HAP-1 (cell line): ENCODE measurements at places on chromosomes 13 and 19.
A peak's percentile ranks its signal among the peaks of the same experiment; 100 is the strongest.

DNA sequence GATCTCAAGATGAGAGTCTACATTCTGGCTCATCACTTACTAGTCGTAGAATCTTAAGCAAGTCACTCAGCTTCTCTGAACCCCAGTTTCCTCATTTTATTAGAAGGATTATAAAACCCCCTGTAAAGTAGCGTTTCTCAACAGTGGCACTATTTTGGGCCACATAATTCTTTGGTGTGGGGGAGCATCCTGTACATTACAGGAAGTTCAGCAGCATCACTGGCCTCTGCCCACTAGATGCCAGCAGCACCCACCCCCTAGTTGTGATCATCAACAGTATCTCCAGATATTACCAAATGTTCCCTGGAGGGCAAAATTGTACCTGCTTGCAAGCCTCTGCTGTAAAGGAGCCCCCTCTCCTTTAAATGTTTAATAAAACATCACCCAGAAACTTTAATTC, 22.6 kb downstream of the STARD13 start:
- DNase-seq, result no peak

DNA sequence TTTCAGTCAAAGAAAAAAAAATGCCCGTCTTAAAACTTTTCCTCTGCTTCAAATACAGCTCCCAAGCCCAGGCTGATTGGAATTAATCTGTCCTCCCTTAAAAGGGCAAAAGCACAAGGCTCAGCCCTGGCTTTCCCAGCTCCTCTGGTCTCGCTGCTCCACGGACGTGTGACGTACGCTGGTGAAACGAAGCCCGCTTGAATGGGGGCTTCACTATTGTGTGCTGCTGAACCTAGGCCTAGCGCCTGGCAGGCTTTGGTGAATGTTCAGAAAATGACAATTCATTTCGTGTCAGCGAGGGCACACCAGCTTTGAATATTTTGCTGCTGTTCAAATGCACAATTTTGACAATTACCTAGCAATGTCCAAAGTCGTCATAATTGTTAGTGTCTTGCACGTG, 615 bp upstream of the ZNF135 start:
- no peak for DNase-seq

GRCh38 chr13:28825379-28825778, 5.2 kb downstream of the MTUS2 start:
- DNase-seq, result no peak

- DNase-seq, result no peak
Observed at GRCh38 chr13:27026396-27026795, 145.2 kb downstream of the USP12 start.

DNA sequence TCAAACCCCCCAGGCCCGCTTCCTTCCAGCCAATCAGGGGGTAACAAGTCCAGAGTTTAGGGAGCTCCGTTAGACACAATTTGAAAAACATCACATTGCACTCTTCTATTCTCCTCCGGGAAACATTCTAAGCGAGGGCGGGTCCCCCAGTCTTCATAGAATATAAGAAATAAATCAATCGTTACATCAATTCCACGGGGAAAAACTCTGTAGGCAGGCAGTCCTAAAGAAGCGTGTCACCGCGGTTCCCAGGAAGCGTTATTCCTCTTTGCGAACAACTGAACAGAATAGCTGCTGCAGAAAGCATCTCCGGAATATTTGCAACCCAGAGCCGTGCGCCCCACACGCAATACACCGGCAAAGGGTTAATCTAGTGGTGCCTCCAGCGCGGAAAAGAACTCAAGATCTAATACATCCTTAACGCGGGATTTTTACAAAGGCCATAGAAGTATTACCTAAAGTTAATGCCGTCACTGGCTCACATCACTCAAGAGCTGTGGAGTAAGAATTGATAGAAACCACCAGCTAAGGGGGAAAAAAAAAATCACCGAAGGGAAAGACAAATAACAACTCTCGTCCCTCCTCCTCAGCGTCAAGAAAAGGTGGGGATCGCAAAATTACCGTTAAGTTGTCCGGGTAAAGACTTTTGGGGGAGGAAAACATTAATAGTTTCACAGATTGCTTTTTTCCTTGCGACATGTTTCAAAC, 65.1 kb downstream of the KCNRG start:
- DNase-seq, result peak; percentile 35

GRCh38 chr19:1340681-1341469, 42.8 kb upstream of the NDUFS7 start:
- no peak for DNase-seq

DNA sequence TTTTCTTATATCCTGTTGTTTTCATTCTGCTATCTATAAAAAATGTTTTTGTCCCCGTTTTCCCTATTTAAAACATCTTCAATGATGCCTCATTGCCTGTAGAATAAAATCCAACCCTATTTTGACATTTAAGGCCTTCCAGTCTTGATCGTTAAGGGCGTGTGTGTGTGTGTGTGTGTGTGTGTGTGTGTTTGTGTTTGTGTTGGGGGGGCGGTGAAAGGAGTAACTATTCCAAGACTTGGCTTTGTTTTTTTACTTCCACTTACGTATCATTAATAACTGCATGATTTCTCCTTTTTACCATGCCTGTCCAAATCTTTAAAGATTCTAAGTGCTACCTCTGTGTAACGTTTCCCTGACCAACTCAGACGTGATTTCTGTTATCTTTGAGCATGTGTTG, 784 bp downstream of the PIBF1 start:
- DNase-seq, result peak; percentile 18

DNA sequence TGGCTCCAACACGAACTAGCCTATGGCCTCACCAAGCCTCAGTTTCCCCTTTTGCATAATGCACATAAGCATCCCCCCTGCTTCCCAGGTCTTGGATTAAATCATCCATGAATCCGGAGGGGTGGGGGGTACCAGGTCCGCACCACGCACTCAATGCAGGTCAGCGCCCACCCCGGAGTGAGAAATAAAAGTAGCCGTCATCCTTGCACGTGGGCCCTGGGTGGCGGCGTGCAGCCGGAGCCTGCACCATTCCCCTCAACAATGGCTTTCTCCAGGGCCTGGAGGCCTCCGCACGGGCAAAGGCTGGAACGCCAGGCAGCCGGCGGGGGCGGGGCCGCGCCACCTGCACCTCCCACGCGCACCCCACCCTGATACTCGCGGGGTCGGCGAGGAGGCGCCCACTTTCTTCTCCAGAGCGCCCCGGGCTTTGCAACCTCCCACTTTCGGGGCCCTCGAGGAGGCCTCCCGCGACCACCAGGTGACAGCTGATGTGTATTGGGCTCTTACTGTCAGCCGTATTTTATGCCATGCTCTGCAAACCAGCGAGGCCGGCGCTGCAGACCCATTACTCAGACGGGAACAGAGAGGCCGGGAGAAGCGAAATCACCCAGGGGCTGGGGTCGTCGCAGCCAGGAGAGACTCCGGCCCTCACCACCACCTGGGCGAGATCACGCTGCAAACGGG, 767 bp upstream of the GADD45B start:
- peak; percentile 23 for DNase-seq

DNA sequence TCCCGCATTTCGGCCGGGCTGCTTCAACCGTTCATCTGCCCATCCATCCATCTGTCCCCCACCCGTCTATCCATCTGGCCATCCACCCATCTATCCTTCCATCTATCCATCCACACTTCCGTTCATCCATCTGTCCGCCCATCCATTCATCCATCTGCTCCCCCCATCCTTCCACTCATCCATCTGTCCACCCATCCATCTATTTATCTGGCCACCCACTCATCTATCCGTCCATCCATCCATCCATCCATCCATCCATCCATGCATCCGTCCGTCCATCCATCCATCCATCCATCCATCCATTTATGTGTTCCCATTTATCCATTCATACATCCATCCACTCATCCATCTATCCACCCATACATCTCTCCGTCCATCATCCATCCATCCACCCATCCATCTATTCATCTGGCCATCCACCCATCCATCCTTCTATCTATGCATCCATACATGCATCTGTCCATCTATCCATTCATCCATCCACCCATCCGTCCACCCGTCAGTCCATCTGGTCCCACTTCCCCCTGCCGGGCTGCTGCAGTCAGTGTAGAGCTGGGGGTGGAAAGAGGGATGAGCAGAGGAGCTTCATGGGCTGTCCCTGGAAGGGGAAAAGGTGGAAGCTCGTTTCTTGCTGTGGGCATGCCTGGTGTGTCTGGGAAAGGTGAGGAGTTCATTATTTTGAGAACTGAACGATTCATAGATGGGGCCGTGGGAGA, 722 bp downstream of the HSD11B1L start:
- no peak for DNase-seq

DNA sequence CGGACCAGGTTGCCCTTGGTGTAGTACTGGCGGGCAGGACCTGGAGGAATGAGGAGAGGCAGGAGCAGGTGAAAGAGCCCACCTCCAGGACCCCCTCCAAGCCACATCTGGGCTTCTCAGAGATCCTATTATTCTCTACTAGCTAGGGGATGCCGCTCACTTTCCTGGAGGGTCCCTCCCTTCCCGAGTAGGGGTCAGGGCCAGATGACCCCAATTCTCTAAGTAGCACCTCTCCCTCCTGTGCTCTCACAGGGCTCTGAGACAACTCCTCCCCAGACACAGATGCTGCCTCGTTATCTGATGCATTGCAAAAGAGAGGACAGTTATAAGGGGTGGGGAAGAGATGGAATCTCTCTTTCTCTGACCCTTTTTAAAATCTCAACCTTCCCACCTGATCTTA, 22.9 kb downstream of the GP6 start:
- DNase-seq, result no peak

DNA sequence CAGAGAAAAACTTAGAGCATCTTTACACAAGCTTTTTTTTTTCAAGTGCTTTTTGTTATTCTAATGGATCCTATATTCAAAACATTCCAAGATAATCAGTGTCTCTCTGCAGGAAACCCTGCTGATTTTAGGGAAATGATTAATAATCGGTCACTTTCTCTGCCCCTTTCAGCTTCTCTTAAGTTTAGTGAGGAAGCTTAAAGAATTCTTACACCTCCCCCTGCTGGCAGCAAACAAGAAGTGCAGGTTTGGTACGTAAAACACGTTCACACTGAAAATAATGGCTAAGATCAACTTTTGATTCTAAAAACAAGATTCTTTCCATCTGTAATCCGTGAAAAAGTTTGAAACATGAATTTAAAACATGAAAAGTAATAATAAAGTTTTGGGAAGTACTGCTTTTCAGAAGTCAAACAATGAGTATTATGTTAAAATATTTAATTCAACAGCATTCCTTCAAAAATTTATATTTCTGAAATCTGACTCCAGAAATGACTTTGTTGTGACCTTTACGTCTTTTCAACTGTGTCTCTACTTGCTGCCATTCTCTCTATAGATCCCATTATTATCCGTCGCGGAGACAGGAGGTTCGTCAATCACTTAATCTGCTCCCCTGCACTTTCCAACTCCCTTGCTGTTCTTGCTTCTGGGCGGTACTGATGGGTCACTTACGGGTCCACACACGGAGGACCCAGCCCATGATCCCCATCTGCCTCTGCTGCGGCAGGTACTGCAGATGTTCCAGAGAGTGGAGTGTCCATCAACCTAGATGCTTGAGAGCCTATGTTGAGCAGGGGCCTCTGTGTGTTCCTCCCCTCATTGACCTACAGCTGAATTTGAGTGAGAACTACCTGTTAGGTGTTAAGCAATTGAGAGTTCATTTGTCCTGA, 203.1 kb upstream of the EDNRB start:
- peak; percentile 56 for DNase-seq

DNA sequence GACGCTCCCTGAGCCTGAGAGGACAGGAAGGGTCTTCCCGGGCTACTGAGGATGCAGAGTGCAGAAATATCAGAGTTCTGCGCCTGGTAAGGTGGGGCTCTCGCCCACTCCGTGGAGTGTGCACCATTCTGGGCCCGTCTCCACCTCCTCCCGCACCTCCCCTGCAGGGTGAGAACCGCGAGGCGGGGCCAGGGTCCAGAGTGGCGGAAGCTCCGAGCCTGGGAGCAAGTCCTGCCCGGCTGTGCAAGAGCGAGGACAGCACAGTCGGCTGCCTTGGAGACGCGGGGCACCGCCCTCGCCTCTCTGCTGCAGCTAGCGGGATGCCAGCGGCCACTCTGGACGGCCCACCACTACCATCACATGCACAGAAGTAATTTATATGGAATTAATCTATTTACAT, 2304.4 kb downstream of the PCDH9 start:
- DNase-seq, result no peak

GRCh38 chr13:32428581-32429432, 877 bp upstream of the N4BP2L1 start:
- DNase-seq, result no peak

DNA sequence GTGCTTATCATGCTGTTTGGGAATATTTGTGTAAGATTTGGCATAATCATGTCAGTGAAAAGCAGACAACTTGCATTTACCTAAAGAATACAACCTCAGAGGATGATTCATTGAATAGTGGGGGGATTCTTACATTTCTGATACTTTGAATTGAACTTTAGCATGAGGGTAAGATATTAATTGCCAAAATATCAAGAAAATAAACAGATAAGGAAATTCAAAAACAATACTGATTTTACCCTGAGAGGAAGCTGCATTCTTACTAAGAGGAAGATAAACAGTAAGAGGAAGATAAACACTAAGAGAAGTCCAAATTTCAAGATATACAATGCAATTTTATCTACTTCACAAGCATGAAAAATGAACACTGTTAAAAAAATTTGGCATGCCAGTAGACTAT, 2564.3 kb upstream of the PCDH20 start:
- no peak for DNase-seq

DNA sequence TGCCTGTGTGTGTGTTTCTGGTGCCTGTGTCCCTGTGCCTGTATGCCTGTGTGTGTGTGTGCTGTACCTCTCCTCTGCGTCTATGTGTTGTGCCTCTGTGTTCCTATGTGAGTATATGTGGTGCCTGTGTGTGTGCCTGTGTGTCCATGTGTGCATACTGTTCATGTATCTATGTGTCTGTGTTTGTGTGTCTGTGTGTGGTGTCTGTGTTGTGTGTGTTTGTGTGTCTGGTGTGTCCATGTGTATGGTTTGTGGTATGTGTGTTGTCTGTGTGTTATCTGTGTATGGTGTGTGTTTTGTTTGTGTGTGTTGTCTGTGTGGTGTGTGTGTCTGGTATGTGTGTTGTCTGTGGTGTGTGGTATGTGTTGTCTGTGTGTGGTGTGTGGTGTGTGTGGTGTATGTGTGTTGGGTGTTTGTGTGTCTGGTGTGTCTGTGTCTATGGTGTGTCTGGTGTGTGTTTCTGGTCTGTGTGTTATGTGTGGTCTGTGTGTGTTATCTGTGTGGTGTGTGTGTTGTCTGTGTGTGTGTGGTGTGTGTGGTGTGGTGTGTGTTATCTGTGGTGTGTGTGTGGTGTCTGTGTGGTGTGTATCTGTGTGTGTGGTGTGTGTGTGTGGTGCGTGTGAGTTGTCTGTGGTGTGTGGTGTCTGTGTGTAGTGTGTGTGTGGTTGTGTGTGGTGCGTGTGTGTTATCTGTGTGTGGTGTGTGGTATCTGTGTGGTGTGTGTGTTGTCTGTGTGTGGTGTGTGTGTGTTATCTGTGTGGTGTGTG, 20.4 kb downstream of the HDGFL2 start:
- no peak for DNase-seq

DNA sequence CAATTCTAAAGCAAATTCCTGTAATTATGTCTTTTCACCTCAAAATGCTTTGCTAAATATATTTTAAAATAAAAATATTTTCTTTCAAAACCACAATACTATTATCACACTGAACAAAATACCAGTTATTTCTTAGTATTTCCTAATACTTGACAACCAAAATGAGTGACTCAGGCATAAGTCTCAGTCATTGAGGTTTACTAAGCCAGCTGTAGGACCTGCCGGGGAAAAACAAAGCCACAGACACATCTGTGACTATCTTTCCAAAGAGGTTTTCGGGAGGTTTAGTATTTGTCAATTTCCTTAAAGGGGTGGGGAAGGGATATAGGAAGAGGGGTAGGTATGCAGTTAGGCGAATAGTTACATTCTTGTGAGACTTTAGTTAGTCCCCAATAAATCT, 3.2 kb upstream of the ZNF235 start:
- no peak for DNase-seq
